ENCODE measurements at places on chromosomes 11 and 22.

DNA sequence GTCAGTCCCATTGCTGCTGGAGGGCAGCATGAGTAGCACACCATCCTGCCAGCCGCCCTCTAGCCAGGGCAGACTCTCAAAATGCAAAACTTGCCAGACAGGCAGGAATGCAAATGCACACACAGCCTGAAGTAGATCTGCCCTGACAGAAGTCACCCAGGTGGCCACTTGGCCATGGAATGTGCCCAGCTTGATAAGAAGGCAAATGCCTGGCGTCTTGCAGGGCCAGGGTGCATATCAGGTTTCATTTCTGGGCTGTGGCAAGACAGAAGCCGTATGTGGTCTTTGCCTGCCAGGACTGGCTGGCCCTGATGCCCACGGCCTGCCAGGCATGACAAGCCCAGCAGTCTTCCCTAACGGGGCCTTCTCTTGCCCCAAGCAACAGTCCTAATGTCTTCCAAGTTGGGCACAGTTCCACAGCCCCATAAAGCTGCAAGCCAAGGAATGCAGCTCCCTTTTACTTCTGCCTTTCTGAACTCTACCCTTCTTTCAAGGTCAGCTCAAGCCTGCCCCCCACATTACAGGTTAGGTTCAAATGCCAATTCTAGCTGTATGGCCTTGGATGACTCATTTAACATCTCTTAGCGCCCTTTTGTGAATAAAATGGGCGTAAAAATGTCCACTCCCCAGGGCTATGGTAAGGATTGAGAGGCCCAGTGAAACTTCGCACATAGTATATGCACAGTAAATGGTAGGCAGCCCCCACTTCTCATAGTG, 29.7 kb downstream of the POU2AF3 start:
- no peak for DNase-seq

DNA sequence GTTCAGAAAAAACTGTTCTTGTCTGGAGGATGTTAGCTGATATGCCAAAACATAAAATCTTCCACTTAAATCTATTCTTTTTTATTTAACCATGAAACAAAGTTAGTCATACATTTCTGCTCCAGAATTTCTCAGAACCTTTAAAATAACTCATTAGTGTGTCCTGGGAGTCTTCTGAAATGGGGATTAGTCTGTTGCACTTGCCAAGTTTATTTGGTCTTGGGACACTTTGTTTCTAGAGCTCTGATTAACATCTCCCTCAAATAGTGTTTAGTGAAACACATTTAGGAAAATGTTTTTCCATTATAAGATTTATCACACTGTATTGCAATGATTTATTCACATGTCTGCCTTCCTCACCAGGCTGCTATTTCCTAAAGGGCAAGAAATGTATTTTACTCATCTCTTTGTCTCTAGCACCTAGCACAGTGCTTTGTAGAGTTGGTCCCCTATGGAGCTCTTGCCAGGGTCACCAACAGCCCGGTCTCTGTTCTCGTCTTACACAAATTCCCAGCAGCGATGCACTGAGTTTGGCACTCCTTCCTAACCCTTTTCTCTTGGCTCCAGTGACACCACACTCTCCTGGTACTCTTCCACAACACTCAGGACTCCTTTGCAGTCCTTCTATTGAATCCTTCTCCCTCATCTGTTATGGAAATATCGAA, 189.2 kb downstream of the CSNK2A3 start:
- no peak for DNase-seq

- no peak for DNase-seq
Measured at GRCh38 chr22:30863081-30863833, 105.3 kb downstream of the MORC2 start.

DNA sequence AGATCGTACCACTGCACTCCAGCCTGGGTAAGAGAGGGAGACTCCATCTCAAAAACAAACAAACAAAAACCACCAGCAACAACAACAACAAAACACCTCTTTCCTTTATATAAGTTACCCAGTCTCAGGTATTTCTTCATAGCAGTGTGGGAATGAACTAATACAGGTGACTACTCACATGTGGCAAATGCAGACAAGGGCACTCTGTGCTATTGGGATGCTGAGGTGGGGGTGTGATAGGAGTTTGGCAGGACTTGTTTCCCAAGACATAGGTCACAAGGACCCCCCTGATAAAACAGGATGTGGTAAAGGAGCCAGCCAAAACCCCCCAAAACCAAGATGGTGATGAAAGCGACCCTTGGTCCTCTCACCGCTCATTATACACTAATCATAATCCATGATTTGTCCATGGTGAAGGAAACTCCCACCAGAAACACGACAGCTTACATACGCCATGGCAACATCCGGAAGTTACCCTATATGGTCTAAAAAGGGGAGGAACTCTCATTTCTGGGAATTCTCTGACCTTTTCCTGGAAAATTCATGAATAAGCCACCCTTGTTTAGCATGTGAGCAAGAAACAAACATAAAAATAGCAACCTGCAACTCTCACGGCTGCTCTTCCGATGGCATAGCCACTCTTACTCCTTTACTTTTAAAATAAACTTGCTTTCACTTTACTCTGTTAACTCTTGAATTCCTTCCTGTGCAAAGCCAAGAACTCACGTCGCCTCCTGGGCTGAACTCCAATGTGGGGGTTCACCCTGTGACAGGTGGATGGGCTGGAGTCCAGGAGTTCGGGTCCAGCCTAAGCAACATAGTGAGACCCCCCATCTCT, 18.8 kb upstream of the INCENP start:
- no peak for DNase-seq

DNA sequence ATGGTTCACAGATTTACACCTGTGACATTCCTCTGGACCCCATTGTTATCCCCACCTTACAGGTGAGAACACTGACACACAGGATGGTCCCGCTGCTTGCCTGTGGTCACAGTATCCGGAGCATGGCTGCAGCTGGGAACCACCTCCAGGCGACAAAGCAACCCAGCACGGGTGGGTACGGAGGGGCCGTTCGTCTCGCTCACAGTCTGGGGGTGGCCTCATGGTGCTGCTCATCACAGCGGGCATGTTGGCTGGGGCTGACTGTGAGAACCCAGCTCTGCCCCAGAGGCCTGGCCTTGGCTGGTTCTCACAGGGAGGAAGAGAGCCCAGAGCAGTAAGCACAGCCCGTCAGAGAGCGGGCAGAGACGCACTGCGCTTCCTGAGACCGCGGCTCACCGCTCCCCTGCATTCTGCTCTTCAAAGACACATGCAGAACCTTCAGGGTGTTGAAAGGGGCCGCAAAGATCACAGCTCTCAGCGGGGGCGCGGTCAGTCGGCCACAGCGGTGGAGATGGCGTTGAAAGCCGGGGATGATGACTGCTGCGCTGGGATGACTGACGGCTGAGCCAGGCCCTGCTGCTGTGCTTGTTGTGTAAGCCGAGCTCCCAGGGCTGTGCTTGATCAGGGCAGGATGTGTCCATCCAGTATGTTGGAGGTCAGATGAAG, 423.0 kb downstream of the BRD1 start:
- no peak for DNase-seq

- no peak for DNase-seq
Measured at GRCh38 chr22:41171996-41172395, 33.1 kb upstream of the L3MBTL2 start.

GRCh38 chr11:7967826-7968225, 2.6 kb upstream of the NLRP10 start:
- no peak for DNase-seq

DNA sequence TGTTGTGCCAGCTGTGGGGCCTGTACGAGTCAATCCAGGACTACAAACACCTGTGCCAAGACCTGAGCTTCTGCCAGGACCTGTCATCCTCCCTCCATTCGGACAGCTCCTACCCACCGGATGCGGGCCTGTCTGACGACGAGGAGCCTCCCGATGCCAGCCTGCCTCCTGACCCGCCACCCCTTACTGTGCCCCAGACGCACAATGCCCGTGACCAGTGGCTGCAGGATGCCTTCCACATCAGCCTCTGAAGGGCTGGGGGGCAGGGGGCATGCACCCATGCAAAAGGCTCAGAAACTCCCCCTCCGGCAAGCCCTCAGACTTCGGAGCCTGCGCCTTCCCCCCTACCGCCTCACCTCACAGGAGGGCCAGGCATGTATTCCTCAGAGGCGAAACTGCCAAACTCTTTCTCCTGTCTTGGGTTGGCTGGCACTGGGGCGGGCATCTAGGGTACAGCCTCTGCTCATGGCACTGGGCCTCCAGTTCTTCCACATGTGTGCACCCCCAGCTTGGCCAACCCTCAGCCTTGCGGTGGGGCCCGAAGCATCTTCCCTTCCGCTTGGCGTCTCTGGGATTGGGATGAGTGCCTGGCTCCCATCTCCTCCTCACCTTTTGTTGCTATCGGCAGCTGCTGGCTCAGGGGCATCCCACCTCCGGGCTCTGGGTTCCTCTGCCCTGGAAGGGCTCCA, 1.2 kb downstream of the FAM89B start:
- no peak for DNase-seq

DNA sequence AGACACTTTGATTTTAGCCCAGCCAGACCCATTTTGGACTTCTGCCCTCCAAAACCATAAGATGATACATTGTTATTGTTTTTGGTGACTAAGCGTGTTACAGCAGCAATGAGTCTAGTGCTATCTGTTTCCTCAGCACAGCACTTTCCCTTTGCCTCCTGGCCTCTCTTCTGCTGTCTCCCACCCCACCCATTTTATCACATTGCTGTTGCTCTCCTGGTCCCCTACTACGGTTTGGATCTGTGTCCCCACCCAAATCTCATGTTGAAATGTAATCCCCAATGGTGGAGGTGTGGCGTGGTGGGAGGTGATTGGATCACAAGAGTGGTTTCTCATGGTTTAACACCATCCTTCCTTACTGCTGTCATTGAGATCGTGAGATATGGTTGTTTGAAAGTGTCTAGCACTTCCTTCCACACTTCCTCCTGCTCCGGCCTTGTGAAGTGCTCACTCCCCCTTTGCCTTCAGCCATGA, 59.8 kb upstream of the CD82 start:
- no peak for DNase-seq

DNA sequence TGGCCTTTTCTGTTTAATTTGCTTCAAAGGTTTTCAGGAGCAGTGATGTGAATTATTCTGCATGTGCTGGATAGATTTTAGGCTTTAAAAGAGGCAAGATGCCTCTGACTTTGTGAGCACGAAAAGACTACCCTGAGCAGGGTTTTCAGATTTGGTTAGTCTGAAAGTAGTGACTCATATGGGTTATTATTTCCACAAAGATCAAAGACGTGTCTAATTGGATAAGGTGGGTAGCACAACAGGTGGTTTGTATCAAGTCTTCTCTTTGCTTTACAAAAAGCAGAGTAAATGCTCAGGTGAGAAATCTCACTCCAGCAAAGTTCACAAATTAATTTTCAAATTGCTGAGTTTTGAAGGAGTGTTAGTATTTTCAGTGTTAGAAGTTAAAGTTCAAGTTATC, 37.6 kb upstream of the DBX1 start:
- DNase-seq, result no peak

- no peak for DNase-seq
Measured at GRCh38 chr11:34749666-34750659, 129.1 kb downstream of the EHF start.

DNA sequence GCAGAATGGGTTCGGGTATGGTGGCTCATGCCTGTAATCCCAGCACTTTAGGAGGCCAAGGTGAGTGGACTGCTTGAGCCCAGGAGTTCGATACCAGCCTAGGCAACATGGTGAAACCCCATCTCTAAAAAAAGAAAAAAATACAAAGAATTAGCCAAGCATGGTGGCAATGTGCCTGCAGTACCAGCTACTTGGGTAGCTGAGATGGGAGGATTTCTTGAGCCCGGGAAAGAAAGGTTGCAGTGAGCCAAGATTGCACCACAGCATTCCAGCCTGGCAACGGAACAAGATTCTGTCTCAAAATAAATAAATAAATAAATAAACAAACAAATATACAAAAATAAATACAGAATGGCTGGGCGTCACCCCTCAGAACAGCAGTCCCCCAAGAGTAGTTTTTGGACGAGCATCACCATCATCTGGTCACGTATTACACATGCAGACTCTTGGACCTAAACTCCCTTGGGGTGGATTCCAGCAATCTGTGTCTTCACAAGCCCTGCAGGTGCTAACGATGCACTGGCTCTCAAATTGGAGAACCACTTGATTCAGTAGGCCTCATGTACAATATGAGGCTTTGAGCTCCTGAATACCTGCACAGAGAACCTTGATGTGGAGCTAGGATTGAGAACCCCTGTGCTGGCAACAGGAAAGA, 33.5 kb downstream of the CLMP start:
- no peak for DNase-seq

DNA sequence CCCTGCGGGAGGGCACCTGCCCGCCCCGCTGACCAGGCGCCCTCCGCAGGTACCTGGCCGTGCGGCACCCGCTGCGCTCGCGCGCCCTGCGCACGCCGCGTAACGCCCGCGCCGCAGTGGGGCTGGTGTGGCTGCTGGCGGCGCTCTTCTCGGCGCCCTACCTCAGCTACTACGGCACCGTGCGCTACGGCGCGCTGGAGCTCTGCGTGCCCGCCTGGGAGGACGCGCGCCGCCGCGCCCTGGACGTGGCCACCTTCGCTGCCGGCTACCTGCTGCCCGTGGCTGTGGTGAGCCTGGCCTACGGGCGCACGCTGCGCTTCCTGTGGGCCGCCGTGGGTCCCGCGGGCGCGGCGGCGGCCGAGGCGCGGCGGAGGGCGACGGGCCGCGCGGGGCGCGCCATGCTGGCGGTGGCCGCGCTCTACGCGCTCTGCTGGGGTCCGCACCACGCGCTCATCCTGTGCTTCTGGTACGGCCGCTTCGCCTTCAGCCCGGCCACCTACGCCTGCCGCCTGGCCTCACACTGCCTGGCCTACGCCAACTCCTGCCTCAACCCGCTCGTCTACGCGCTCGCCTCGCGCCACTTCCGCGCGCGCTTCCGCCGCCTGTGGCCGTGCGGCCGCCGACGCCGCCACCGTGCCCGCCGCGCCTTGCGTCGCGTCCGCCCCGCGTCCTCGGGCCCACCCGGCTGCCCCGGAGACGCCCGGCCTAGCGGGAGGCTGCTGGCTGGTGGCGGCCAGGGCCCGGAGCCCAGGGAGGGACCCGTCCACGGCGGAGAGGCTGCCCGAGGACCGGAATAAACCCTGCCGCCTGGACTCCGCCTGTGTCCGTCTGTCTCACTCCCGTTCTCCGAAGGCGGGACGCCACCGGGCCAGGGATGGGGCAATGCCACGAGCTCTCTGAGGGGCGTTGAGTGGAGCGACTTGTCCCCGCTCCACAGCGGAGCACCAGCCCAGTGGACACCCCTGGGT, 1.8 kb downstream of the GALR3 start:
- DNase-seq, result no peak

DNA sequence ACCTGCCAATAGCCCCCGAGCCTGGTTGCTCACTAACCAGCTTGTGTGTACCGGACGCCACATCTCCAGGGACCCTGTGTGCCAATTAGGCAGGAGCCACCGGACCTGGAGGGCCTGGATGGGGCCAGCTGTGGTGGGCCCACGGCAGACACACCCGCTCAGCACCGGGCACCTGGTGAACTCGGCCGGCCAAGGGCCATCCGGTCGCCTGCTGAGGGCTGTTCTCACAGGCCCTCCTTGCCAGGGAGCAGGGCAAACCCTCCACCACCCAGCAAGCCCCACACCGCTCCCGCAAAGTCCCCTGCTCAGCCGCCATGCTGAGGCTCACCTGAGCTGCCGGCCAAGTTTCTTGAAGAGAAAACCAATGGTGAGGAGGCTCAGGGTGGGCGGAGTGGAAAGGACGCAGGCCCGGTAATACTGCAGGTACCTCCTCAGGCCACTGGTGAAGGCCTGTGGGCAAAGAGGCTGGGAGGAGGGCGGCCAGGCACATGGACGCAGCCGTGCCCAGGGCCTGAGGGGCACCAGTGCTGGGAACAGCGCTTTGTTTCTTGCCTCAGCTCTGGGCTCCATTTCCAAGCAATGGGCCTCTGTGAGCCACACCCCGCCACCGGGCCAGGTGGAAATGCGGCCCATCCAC, 17.1 kb downstream of the TUBGCP6 start:
- DNase-seq, result no peak

GRCh38 chr11:44883277-44883676, 67.4 kb downstream of the TP53I11 start:
- no peak for DNase-seq
